ENCODE measurements at places on chromosomes 6 and 20. TPM values are rescaled to one million over a fixed set of nuclear protein-coding genes. Genes with fewer than 3 reads are reported as not detected.
A peak's percentile ranks its signal among the peaks of the same experiment; 100 is the strongest.

Gene SIRPG
- 0.87 TPM for total RNA-seq

Gene CCN6
- not detected for total RNA-seq

Gene C20orf144
- 0.16 TPM for total RNA-seq

Gene PACRG
- total RNA-seq: 0.26 TPM

Gene ADNP
- total RNA-seq: 61.4 TPM

Gene EDN3
- not detected for total RNA-seq

Gene FAM209B
- total RNA-seq: not detected

Gene MCCD1
- not detected for total RNA-seq

Gene PRKN
- total RNA-seq: 17.3 TPM

Gene COL11A2
- total RNA-seq: 1.6 TPM

Gene OR2J3
- not detected for total RNA-seq

Gene STX16
- total RNA-seq: 48.7 TPM

Gene ANKRD66
- total RNA-seq: not detected

Gene PLEKHG1
- total RNA-seq: 36.2 TPM

Gene FABP7
- total RNA-seq: not detected

GRCh38 chr6:158174024-158174423, 5.9 kb downstream of the GTF2H5 start:
- H3K4me1 ChIP-seq: peaks cover 6% of the 10 kb centered on the region
- no peak overlapping the region for H3K4me3 ChIP-seq
- H3K36me3 ChIP-seq: no peaks in the 10 kb centered on the region

GRCh38 chr20:31718952-31719643, 3.6 kb downstream of the BCL2L1 start:
- H3K36me3 ChIP-seq: no peaks in the 10 kb centered on the region
- no peak for DNase-seq
- peaks cover under 1% of the 10 kb centered on the region for H3K4me1 ChIP-seq
- no peaks in the 10 kb centered on the region for H3K27me3 ChIP-seq

- no peaks in the 10 kb centered on the region for H3K27me3 ChIP-seq
- no peaks in the 10 kb centered on the region for H3K4me1 ChIP-seq
- H3K27ac ChIP-seq: no peak overlapping the region
- H3K36me3 ChIP-seq: no peaks in the 10 kb centered on the region
- H3K4me3 ChIP-seq: no peak overlapping the region
- DNase-seq: no peak
Observed at GRCh38 chr20:58718729-58719128, 26.1 kb downstream of the NPEPL1 start.

- no peak overlapping the region for H3K27ac ChIP-seq
- no peaks in the 10 kb centered on the region for H3K27me3 ChIP-seq
- H3K4me1 ChIP-seq: no peaks in the 10 kb centered on the region
- no peak overlapping the region for H3K4me3 ChIP-seq
Observed at GRCh38 chr6:133198725-133199124, 42.4 kb upstream of the EYA4 start.

GRCh38 chr6:40671694-40672050, 84.5 kb upstream of the LRFN2 start:
- no peaks in the 10 kb centered on the region for H3K4me1 ChIP-seq
- H3K36me3 ChIP-seq: no peaks in the 10 kb centered on the region
- H3K27ac ChIP-seq: no peak overlapping the region
- H3K27me3 ChIP-seq: no peaks in the 10 kb centered on the region
- DNase-seq: no peak

DNA sequence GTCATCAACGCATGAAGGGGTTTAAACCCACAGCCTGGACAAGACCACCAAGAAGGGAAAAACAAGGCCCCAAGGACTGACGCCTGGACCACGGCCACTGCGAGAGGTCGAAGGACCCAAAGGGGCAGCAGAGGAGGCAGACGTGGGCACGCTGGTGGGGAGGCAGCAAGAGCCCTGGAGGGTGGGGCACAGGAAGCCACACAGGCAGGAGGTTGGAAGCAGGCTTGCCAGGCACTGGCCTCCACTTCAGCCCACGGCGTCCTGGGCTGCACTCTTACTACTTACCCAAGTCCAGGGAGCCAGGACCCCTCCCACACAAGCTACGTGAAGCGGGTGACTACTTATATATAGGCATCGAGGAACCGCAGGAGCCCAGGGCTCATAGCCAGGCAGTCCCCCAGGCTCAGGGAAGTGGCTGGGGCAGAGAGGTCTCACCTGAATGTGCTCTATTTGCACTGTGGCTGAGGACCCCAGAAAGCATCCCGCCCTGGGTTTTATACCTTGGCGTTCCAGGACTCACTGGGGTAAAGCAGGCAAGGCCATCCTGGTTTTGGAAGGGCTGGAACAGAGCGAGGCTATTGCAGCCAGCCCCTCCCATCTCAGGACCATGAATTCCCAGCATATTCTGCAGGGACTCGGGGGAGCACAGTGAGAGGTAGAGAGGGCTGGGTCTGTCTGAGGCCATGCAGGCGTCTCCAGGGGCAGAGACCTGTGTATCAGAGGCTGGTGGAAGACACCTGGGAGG, 113.8 kb upstream of the AFDN start:
- no peaks in the 10 kb centered on the region for H3K36me3 ChIP-seq
- H3K27me3 ChIP-seq: no peaks in the 10 kb centered on the region
- no peaks in the 10 kb centered on the region for H3K4me1 ChIP-seq
- H3K4me3 ChIP-seq: no peak overlapping the region

DNA sequence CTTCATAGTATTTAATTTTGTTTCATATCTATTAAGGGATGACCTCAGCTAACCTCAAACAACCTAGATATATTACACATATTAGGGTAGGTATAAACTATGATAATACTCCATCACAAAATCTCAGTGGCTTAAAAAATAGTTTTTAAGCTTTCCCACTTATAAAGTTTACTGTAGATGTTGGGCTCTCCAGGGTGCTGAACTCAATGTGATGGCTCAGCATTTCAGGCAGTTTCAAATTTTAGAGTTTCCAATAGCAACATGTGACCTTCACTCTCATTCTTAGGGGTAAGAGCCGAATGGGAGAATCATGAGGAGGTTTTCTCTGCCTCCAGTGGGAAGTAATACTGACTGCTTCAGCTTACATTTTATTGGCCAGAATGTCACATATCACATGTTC, 357.3 kb downstream of the MEI4 start:
- no peaks in the 10 kb centered on the region for H3K4me1 ChIP-seq
- H3K4me3 ChIP-seq: no peak overlapping the region
- H3K27ac ChIP-seq: no peak overlapping the region
- no peaks in the 10 kb centered on the region for H3K27me3 ChIP-seq

- no peaks in the 10 kb centered on the region for H3K27me3 ChIP-seq
- H3K27ac ChIP-seq: no peak overlapping the region
- no peaks in the 10 kb centered on the region for H3K36me3 ChIP-seq
- H3K4me1 ChIP-seq: no peaks in the 10 kb centered on the region
Observed at GRCh38 chr6:167102318-167102717, 20.6 kb upstream of the CCR6 start.

GRCh38 chr20:38545771-38546170, 35.2 kb upstream of the ADIG start:
- peaks cover 17% of the 10 kb centered on the region for H3K36me3 ChIP-seq
- no peaks in the 10 kb centered on the region for H3K27me3 ChIP-seq

DNA sequence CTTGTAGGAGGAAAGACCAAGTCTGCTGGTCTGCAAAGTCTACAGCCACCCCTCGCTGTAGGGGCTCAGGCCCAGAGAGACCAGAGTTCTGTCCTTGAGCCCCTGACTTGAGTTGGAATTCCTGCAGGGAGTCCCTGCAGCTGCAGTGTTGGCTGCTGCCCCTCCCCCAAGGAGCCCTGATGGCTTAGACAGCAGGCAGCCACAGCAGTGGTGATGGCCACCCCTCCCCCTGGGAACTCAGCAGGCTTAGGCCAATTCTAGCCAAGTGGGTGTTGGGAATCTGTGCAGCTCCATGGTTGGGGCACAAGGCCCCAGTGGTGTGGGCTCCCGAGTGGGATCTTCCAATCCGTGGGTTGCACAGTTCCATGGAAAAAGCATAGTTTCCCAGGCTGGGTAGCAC, 345.4 kb downstream of the CD109 start:
- no peak for DNase-seq
- H3K4me3 ChIP-seq: no peak overlapping the region
- H3K4me1 ChIP-seq: no peaks in the 10 kb centered on the region

GRCh38 chr20:17934141-17934862, 34.3 kb downstream of the SNX5 start:
- H3K36me3 ChIP-seq: no peaks in the 10 kb centered on the region
- no peaks in the 10 kb centered on the region for H3K4me1 ChIP-seq
- H3K27ac ChIP-seq: no peak overlapping the region

GRCh38 chr6:11241793-11242201, 9.3 kb upstream of the NEDD9 start:
- H3K4me1 ChIP-seq: peaks cover 8% of the 10 kb centered on the region
- peak; percentile 87 for DNase-seq
- H3K27ac ChIP-seq: peak overlapping the region; percentile 87
- H3K36me3 ChIP-seq: no peaks in the 10 kb centered on the region

DNA sequence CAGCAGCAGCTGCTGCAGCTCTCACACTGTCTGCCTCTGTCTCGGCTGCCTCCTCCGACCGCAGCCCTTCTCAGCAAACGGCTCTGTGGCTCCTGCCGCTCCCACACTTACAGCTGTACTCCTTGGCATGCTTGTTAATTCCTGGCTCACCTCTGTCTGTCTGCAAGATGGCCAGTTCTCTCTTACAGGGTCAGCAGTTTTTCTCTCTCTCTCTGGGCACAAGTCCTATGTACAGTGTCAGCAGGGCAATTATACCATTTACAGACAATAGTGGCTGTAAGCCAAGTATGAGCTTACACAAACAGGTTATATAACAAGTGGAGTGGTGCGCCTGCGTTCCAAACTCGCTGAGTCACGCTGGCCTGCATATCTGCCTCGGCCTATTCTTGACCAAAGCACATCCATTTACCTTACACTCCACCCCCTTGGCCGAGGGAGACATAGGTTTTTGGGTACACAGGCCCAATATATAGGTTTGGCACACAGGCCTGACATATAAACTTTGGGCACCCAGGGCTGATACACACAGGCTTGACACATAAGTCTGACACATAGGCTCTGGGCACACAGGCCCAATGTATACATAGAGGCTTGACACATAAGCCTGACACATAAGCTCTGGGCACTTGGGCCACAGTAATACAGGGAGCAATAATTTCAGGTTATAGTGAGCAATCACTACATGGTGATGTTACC, 4.4 kb downstream of the ZKSCAN3 start:
- no peaks in the 10 kb centered on the region for H3K27me3 ChIP-seq
- no peak overlapping the region for H3K27ac ChIP-seq
- no peaks in the 10 kb centered on the region for H3K4me1 ChIP-seq
- DNase-seq: peak; percentile 76

DNA sequence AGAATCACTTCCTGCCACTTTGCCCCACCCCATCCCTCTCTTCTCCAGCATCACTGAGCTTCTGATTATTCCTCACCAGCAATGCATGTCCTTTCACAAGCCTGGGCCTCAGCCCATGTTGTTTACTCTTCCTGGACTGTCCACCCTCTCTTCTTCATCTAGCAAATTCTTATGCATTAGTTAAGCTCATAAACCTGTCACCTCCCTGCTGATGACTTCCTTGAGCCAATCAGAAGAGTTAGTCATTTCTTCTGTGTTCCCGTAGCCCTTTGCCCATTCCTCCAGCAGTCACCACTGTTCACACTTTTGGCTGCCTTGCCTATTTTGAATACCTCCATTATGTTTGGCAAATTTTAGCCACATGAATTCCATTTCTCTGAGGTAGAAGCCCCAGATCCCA, 4.1 kb upstream of the CRYBG1 start:
- no peak for DNase-seq
- H3K4me1 ChIP-seq: no peaks in the 10 kb centered on the region
- no peaks in the 10 kb centered on the region for H3K36me3 ChIP-seq
- no peak overlapping the region for H3K4me3 ChIP-seq
- no peaks in the 10 kb centered on the region for H3K27me3 ChIP-seq
- no peak overlapping the region for H3K27ac ChIP-seq

DNA sequence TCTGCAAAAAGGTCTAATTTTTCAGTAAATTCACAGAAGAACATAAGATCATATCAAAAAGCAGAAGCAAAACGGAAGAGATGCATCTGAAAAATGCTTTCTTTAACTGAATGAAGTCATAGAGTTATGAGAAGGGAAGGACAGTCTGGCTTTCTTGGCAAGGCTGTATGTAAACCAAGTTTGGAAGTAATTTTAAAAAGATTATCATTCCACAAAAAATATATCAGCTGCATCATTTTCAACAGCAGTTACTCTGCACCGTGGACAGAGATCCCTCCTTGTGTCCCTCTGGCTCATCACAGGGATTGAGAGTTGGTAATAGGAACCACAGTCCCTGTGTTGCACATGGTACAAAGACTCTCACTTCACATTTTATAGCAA, 258.5 kb downstream of the HIVEP2 start:
- DNase-seq: no peak
- no peaks in the 10 kb centered on the region for H3K27me3 ChIP-seq
- H3K4me1 ChIP-seq: no peaks in the 10 kb centered on the region
- H3K4me3 ChIP-seq: no peak overlapping the region
- H3K36me3 ChIP-seq: no peaks in the 10 kb centered on the region

DNA sequence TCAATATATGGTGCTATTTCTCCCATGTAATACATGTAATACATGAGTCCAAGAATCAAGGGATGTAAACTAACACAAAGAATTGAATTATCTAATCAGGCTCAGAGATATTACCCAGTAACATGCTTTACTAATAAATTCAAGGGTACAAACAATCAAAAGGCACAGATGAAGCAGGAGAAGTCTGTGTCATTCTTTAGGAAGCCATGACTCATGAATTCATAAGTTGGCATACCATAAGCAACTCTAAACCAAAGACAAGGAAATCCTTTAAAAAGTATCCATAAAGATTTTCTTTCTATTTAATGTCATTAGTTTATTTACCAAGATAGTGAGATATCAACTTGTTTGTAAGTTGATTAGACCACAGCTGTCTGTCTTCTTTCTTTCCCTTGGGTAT, 446.0 kb upstream of the IMPG1 start:
- H3K27ac ChIP-seq: no peak overlapping the region
- no peaks in the 10 kb centered on the region for H3K27me3 ChIP-seq
- H3K4me3 ChIP-seq: no peak overlapping the region
- H3K4me1 ChIP-seq: no peaks in the 10 kb centered on the region

DNA sequence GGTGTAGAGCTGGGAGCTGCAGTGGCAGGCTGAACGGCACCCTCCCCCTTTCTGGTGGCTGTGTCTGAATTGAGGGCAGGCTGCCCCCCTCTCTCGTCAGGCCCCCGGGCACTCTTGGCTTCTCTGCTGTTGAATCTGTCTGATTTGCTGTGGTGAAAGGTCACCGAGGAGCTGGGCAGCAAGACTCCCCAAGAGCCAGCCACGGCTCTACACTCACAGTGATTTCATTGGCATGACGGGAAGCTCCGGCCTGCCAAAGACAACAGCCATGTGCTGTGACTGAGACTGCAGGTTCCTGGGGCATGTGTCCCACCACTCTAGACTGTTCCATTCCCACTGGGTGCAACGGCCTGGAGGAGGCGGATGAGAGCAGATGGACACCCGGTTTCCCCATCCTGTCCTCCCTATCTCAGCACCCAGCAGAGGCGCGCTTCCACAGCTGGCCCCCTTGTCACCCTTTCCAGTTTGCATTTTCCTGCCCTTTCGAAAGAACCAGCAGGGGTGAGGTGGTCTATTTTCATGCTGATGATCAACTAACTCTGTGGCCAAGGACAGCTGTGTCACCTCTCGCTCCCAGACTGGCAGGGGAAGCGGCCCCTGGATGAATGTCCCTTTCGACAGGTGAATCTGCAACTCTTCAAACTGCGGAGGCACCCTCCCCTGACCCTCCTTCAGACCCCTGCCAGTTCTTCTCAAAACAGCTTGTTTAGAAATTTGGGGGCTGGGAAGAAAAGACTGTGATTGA, 2.2 kb downstream of the APCDD1L start:
- H3K4me1 ChIP-seq: no peaks in the 10 kb centered on the region
- no peaks in the 10 kb centered on the region for H3K27me3 ChIP-seq
- DNase-seq: peak; percentile 88
- H3K4me3 ChIP-seq: no peak overlapping the region

GRCh38 chr6:2186516-2186915, 58.9 kb downstream of the GMDS start:
- no peak for DNase-seq
- H3K36me3 ChIP-seq: no peaks in the 10 kb centered on the region
- no peaks in the 10 kb centered on the region for H3K4me1 ChIP-seq
- H3K27ac ChIP-seq: no peak overlapping the region
- H3K27me3 ChIP-seq: no peaks in the 10 kb centered on the region

All from aorta (tissue), 5 donors.